ENCODE measurements at places on chromosomes 4 and X.

GRCh38 chrX:97704474-97704873 lies 820.8 kb downstream of the RPA4 start:
- no peak for DNase-seq

DNA sequence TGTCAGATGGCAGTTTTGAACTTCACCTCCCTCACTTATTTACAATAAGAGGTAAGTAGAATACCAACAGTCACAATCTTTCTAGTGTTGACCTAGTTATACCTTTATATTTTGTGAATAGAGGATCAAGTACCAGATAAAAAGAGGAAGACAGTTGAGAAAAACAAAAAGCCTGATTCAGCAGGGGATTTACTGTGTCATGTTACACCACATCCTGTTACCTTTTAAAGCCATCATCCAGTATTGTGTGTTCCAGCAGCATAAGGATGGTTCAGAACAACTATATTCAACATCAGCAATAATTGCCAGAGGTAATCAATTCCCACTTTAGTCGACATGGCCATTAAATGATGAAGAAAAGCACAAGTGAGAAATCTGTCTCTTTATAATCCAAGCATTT lies 21.3 kb upstream of the CXCL6 start:
- DNase-seq, result no peak

DNA sequence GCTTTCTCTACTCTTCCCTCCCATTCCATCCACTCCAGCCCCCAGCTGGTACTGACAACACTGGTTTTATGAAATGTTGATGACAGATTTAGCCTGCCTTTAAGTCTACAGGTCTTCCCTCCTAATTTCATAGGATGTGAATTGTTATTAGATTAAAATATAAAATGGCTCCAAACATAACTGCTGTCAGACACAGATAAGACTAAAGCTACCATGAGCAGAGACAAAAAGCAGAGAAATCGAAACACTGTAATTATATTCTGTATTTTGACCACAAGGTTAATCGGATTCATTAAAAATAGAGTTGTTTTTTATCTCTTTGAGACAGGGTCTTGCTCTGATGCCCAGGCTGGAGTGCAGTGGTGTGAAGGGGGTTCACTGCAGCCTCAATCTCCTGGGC lies 28.3 kb downstream of the SEC24D start:
- no peak for DNase-seq

DNA sequence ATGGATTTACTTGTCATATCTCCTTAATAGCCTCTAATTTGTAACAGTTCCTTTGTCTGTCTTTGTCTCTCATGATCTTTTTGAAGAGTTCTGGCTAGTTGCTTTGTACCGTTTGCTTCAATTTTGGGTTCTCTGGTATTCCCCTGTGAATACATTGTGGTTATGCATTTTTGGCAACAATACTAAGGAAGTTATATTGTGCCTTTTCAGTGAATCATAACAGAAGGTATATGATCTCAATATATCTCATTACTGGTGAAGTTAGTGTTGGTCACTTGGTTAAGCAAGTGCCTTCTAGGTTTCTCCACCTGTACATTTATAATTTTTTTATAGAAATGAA lies 48.6 kb downstream of the DCLK2 start:
- no peak for DNase-seq

DNA sequence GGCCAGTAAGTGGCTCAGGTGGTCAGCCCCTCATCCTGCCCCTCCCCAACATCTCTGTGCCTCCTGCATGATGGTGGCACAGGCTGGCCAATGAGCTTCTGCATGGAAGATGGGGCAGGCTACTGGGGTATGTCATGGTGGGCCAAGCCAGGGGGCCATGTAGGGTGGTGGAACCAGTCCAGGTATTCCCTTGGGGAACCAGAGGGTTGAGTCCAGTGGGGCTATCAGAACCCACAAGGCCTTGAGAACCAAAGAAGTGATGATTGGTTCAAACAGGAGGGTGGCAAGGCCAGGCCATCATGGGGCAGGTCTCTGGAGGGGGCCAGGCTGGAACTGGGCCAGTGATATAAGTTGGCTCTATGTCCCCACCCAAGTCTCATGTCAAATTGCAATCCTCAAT lies 18.8 kb upstream of the PPP2R2C start:
- no peak for DNase-seq

DNA sequence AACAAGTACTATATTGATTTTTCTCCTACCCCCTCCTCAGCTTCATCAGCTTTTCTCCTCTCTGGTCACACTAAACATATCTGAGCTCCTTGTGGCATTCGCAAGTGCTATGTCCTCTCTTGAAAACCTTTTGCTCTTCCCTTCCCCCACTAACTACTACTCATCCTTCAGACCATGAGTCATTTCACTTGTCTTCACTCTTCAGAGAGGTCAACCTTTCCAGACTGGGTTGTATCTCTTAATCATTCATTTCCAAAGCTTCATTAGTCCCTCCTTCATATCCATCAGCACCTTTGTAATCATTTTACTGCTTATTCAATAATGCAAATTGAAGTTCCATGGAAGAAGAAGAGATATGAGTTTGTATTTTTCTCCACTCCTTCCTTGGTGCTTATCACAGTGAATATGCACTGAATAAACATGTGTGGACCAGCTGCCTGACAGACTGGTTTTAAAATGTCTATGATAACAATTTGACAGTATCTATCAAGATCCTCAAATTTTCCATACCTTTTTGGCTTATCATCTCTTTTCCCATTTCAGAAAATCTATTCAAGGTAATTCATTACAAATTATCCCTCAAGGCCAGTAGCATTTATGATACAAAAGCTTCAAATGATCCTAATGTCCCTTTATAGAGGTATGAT lies 28.4 kb downstream of the DDX60L start:
- DNase-seq, result no peak

DNA sequence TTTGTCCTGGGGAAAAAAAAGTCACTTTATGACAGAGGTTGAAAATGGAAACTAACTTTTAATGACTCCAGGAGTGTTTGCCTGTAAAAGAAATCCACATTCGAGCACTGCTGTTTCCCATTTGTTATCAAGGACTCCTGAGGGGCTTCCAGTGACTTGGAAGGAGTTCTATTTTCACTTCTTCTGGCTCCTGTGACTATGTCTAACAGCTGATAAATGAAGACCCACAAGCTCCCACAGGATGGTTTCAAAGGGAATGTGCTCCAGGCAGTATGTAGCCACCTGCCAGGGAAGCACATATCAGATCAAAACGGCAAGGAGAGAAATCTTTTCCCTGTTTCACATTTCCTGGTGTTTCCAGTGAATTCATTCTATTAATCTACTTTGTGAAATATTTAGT lies 159.8 kb upstream of the FAM241A start:
- no peak for DNase-seq

- no peak for DNase-seq
Observed at GRCh38 chr4:153809307-153809706, 20.4 kb upstream of the SFRP2 start.

DNA sequence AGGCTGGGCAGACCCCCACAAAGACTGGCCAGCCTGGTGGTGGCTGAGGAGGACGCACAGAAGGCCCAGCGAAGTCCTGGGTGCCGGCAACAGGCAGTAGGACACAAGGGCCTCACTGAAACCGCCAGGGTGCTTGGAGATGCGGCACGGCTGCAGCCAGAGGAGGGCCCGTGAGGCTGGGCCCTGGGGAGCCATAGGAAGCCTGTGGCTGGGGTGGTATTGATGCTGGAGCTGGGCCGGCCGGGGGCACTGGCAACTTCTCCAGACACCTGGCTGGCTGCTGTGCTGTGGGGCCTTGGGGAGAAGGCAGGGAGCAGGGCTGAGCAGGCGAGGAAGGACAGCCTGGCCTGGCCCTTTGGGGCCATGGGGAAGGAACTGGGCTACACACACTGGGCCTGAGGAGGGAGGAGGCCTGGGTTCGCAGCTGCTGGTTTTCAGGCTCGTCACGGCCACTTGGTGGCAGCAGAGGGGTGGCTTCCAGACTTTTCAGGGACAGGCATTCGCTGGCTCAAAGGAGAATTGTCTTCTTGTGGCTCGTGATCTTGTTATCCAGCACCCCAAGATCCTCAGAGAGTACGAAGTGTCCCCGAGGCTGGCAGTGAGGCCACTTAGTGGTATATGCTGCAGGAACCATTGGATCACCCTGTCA lies 37.2 kb downstream of the ATP2B3 start:
- peak; percentile 59 for DNase-seq

- DNase-seq, result no peak
Observed at GRCh38 chr4:113496698-113497097, 264.8 kb downstream of the CAMK2D start.

DNA sequence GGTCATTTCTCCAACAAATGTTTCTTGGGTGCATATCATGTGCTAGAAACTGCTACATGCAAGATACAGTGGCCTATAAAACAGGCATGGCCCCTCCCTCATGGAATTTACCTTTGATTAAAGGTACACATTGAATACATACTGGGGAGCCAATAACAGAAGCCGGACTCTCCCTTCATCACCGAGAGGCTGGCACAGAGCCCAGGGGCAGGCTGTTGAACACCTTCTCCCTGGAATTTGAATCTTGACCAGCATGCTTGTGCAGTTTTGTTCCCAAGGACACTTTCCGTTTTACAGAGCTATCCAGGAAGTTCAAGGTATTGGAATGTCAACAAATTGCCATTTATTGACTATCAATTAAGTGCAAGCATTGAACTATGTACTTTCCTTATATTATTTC lies 33.2 kb downstream of the PPARGC1A start:
- no peak for DNase-seq

- no peak for DNase-seq
Observed at GRCh38 chr4:143599827-143600226, 86.3 kb downstream of the SMARCA5 start.

- DNase-seq, result no peak
Observed at GRCh38 chr4:5112333-5113095, 61.2 kb downstream of the STK32B start.

DNA sequence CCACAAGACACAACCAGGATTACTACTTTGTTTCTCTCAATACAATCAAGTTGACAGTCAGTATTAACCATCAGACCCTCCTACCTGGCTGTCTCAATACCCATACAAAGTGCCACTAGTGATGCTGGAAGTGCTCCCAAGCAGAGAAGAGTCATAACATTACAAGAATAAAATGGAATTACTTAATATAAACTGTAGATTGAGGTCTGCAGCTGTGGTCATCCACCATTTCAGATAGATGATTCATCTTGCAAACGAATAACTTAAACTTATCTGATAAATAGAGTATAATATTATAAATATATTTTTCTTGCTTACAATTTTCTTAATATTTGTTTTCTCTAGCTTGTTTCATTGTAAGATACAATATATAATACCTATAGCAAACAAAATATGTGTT lies 1034.2 kb upstream of the PCDH10 start:
- DNase-seq, result no peak

GRCh38 chr4:4412641-4413372 lies 25.9 kb downstream of the NSG1 start:
- no peak for DNase-seq

GRCh38 chr4:37970702-37971101 lies 10.5 kb downstream of the PTTG2 start:
- DNase-seq, result peak; percentile 81

DNA sequence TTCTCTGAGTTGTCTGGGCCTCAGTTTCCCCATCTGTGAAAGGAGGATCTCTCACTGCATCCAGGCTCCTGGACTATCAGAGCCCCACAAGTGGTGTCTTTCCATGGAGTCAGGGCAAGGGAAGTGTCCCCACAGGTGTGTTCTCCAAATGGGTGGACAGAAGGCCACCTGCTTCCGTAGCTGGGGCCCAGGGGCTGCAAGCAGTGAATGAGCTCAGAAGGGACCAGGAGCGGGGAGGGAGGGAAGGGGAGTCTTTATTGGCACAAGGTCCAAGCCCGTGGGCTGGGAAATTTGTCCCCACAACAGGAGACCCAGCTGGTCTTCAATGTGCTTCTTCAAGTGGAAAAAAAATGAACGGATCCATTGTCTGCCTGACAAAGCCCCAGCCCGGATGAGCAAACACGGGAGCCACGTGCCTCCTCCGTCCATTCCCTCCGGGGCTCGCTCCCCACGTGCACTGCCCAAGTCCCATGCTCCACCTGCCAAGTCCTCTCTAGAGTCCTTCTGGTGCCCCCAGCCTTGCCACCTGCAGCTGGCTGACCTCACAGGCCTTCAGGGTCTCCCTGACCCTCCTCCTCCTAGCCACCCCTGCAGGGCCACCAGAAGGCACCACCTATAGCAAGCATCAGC lies 72.0 kb downstream of the JAKMIP1 start:
- DNase-seq, result no peak

DNA sequence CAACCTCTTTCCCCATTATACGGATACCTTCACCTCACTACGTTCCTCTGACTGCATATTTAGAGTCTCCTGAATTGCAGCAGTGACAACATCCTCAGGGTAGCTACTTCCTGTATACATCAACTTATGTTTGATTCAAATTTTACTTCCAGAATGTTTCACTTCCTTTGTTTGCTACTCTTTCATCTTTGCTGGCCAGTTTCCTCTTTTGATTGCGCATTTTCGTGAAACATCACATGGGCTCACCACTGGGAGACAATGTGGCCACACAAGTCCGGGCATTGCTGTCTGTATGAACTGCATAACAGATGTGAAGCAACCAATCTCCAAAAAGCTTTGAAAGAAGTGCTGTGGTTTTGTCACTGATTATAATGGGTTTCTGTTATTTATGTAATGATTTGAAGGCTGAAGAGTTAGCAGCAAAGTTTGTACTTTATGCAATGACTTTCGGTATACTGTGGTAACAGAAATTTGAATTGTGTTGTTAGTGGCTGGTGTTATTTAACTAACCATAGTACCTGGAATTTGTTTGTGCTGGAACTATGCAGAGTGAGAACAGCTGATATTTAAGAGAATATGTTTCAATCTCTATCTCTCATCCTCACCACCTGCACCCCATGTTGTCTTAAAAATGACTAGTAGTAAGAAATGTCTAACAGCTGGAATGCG lies 7.4 kb downstream of the SNCA start:
- peak; percentile 64 for DNase-seq

- DNase-seq, result no peak
Observed at GRCh38 chr4:150283689-150284088, 205.4 kb downstream of the DCLK2 start.

- no peak for DNase-seq
Observed at GRCh38 chr4:185904381-185904780, 92.4 kb upstream of the SORBS2 start.

Measured in CD4-positive, alpha-beta T cell treated with Interleukin-1 beta for 1 hour (primary cell).